Caco-2 (cell line): ENCODE measurements at places on chromosomes 12 and 14. TPM values are rescaled to one million over a fixed set of nuclear protein-coding genes. Genes with fewer than 3 reads are reported as not detected.

DNA sequence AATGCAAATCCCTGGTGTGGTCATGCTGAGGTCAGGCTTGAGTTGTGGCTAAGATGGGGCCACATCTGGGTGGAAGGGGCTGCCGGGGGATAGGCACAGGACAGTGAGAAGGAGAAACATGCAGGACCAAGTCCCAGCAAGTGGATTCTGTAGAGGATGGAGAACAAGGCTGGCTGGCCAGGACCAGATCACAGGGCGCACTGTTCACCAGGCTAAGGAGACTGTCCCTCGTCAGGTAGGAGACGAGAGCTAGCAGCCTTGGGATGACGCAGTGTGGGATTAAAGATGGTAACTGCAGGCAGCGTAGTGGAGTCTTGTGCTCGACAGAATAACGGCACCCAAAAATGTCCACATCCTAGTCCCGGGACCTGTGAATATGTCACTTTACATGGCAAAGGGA, 336.1 kb downstream of the BCL11B start:
- DNase-seq = no peak

C14orf180 gene
- not detected in 2 replicates for total RNA-seq

GPR135 gene
- total RNA-seq = 0.52 and 0.77 TPM in 2 replicates

NKX2-1 gene
- total RNA-seq = 0.66 and 1.5 TPM in 2 replicates

MANSC4 gene
- total RNA-seq = not detected in 2 replicates

CLEC4C gene
- total RNA-seq = not detected in 2 replicates

CDK2 gene
- 103 and 110 TPM in 2 replicates for total RNA-seq
